Kasumi-1 (cell line): ENCODE measurements at places on chromosomes 11 and 22.
A peak's percentile ranks its signal among the peaks of the same experiment; 100 is the strongest.

GRCh38 chr22:50696799-50697561 lies 24.4 kb downstream of the SHANK3 start:
- no peak for DNase-seq

DNA sequence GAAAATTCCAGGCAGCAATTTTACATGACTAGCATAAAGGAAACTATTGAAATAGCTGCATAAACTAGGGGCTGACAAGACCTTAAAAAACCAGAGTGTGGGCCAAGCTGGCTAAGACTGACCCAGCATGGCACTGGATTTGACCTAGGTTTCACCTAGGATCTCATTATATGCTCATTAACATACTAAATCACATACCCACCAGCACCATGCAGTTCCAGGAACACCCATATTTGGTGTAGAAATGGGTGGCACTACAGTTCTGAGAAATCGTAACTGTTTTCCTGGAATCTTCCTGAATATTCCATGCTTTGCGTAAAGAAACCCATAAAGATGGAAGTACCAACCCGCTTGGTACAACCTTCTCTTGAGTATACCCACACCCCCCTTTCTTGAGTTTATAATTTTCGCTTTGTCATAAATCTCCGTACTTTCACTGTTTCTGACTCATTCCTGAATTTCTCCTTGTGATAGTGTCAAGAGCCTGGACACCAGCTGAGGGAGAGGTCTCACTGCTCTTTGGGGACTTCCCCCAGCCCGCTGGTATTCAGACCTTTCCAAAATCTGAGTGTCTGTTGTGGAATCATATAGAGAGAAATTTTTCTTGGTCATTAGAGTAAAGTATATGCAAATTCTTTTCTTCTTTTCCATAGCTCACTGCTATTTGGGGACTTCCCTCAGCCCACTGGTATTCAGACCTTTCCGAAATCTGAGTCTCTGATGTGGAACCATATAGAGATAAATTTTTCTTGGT lies 55.1 kb downstream of the MTMR3 start:
- DNase-seq = no peak

DNA sequence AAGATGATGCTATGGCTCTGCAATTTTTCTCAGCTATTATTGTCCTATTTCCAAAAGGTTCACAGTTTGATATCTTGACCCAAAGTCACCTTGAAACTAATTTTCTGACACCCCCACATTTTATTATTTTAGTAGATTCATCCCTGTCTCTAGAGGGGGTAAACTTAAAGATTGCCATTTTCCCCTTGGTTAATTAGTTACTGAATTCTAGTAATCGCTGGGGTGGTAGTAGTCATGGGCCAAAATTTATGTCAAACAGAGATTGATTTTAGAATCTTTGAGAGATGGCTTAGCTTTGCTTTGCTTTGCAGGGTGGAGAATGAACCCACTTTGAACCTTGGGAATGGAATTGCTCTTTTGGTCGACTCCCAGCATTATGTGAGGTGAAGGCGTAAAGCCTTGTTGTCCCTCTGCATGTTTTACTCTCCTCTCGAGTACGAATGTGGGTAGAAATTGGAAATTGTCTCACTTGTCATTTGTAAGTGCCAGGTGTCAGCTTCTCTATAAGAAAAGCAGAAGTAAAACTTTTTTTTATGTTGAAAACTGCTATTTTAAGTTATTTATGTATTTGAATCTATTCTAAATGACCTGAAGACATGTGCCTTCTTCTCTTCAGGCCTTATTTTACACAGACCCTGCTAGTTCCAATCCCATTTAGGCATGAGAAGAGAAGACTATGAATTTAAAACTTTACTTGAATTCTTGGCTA lies 42.4 kb upstream of the RCE1 start:
- no peak for DNase-seq

GRCh38 chr11:95138448-95138847 lies 48.8 kb downstream of the ENDOD1 start:
- DNase-seq = peak; percentile 59

- peak; percentile 32 for DNase-seq
Observed at GRCh38 chr11:46106530-46107407, 14.5 kb downstream of the PHF21A start.

- DNase-seq = no peak
Observed at GRCh38 chr11:17762309-17762974, 27.9 kb downstream of the KCNC1 start.

DNA sequence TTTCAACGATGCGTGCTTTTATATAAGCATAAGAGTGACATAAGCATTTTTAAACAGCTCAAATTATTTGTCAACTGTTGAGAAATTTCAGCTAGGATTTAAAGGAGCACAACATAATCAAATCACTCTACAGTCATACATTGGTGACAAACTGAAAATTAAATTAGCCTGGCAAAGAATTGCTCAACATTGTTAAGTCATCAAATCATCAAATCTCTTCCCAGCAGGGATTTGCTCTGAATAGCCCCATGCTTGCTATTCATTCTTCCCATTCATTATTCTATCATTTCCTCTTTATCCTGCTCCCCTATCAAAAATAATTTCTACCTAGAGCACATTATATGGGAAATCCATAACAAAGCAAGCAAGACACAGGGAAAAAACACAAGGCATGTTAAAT lies 198.7 kb upstream of the LUZP2 start:
- DNase-seq = no peak

- DNase-seq = no peak
Observed at GRCh38 chr22:23789121-23789520, 2.4 kb downstream of the SMARCB1 start.

DNA sequence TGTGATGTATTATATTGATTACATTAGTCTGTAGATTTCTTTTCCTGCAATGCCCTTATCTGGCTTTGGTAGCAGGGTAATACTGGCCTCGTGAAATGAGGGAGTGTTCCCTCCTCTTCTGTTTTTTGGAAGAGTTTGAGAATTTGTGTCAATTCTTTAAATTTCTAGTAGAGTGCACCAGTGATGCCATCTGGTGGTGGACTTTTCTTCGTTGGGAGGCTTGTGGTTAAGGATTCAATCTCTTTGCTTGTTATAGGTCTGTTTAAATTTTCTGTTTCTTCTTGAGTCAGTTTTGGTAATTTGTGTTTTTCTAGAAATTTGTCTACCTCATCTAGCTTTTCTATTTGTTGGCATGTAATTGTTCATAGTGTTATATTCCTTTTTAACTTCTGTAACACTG lies 18.9 kb downstream of the SHANK3 start:
- peak; percentile 76 for DNase-seq

DNA sequence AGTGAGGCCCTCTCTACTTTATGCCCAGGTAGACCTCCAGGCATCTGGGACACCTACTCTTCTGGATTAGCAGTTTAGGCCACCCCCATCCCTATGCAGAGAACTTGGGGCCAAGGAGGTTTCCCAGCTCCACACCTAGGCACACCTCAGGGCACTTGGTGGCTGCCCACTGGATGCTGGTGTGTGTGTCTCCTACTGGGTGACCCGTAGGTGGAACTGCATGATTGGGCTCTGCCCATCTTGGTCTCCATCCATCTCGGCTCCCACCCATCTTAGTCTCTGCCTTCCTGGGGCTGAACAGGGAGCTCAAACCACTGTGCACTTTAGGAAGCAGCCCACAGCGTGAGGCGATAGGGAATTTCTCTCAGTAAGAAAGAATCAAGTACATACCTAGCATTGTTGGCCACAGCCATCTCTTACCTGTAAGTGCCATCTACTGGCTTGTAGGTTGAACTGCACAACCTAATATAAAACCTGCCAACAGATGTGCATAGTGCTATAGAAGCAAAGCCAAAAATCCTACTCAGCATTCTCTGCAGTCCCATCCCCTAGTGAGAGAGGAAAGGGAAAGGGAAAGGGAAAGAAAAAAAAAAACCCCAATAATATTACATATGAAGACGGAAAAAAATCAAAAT lies 61.6 kb upstream of the PTPN5 start:
- DNase-seq = no peak

GRCh38 chr11:79375818-79376550 lies 64.8 kb downstream of the TENM4 start:
- DNase-seq = no peak
